ENCODE measurements at places on chromosomes 7 and 10.

DNA sequence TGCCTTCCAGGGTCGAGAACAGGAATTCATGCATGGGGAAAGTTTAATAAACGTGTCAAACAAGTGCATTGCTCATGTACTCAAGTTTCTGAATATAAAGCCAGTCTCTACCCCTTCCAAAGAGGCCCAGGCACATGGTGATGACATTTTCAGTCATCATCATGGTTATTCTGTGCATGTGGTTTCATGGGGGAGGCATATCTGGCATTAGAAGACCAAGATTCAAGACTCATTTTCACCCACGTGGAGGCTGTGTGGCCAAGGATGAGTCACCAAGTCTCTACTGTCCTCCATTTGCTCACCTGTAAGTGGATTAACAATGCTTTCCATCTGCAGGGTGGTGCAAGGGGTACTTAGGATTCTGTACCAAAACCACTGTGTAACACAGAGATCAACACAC lies 34.0 kb upstream of the CNPY1 start:
- DNase-seq, result no peak

- no peak for DNase-seq
Observed at GRCh38 chr7:48031111-48031510, 2.2 kb upstream of the SUN3 start.

DNA sequence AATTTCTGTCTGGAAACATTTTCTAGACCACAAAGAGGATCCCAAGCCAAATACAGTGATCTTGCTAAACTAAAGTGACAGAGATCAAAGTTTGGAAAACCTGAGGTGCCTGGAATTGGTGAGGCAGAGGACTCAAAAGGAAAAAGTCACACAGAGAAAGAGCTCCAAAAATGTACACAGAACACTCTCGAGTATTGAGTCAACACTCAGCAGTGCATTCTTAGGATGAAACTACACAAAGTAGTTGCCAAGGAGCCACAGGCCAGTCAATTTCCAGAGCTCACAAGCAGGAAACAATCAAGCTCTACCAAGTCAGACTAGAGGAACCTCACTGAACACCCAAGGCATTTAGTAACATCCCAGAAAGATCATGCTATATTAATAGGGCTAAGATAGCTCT lies 61.3 kb downstream of the MICU1 start:
- DNase-seq, result no peak

DNA sequence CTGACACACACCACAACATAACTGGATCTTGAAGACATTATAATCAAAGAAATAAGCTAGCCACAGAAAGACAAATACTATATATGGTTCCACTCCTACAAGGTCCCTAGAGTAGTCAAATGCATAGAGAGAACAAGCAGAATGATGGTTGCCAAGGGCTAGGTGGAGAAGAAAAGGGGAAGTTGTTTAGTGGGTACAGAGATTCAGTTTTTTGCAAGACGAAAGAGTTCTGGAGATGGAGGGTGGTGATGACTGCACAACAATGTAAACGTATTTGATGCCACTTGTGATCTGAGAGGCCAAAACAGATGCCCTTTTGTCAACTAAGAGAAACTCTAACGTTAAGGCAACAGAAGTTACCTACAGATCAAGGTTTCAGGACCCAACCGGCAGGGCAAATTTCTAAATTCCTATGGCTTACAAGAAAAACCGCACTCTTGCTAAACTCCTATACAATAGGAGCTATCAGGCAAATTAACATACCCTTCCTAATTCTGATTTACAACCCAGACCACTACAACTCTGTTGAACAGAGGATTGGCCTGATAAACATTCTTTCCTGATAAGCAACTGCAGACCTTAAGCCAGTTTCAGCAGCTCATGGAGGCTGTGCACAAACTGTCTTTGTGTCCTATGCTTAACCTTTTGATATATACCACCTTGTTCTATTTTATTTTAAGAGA lies 69.0 kb downstream of the FAM107B start:
- peak; percentile 68 for DNase-seq

DNA sequence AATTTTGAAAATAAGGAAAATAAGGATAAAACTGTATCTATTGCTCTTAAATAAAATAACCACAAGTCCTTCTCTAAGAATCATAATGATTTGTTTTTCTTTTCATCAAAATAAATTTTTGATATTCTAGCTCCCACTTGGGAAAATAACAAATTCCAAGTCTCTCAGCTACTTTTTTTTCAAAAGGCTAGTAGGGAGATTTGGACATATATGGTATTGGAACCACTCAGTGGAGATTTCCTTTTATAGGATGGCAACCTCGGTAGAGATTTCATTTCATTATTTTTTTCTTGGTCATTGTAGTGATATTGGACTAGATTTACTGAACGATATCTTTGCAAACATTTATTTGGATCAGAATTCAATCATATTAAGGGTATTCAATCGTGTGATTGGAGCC lies 69.5 kb upstream of the PRKG1 start:
- no peak for DNase-seq
